Skin of body (tissue), 3 donors: ENCODE measurements at places on chromosomes 7 and 10.

DNA sequence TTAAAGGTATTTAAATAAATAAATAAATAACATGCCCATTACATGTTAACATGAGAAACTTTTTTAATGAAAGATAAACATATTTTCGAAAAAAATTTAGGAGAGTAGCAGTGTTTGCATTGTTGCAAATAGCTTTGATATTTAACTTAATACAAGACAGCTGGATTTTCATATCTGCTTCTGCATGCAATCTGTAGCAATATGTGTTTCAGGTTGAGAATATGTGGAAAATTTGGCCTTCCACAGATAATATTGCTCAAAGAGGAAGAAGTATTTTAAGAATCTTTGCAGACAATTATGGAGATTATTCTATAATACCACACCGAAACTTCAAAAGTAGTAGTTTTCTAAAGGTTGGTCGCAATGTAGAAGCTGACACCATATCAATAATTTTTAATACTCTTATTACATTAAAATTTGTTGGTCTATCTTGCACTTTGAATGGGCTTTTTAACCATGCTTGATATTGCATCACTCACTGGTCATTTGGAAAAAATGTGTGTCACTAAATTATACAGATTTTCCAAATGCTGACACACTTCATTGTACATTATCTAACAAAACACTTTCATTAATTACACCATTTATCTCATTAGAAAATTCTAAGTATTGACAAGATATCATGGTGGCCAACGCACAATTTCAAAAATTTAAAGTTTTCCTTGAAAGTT lies 229.8 kb upstream of the HDAC9 start:
- DNase-seq: no peak

- DNase-seq: no peak
These were observed 167.8 kb downstream of the USP6NL start for GRCh38 chr10:11443468-11444154.

DNA sequence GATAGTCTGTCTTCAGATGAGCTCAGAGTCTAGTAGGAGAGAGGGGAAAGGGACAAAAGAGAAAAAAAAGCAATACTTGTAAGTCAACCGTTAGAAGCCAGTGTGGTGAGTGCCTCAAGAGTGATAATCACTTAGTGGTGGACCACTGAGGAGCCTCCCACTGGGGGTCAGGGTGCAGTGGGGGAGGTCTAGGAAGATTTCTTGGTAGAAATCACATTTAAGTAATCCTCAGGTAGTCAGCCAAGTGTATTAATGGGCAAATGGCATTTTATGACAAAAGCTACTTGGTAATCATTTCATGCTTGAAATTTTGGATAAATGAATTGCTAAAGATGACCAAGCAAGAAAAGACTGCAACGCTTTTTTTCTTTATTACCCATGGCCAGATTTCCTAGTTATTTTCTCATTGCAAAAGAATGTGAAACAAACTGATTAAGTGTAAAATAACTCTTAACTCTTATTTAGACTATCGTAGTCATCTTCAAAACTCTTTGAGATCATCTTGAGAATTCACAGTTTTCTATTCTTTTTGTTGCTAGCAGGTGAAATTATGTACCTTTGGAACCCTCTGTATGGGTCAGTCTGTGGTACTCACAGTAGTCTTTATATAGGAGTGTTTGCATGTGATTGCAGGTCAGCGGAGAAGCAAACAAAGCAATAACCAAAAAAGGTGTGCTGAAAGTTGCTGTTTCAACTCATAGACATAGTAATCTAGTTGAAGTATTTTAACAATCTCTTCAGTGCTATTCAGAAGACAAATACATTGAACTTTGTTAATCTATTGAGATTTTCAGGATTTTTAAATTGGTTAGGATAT lies 63.9 kb downstream of the PPP1R9A start:
- no peak for DNase-seq

DNA sequence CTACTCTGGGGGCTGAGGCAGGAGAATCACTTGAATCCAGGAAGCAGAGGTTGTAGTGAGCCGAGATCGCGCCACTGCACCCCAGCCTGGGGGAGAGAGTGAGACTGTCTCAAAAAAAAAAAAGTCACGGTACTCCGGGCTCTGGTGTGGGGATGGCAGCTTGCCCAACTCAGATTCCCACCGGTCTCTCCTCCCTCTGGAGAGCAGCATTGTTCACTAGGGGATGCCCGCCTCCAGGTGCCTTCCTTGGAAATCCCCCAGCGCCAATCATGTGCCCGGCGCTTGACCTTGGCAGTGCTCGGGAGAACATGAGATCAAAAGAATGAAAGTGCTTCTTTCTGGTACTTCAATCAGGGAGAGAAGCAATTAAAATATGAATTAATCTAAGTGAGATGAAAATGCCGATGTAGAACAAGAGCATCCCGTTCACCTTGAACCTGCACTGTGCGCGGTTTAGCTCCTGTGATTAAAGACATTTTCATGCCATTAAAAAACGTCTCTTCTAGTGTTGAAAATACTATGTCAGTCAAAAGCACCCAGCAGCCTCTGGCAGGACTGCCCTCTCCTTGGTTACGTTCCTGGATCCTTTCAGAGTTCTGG lies 1127.3 kb upstream of the AUTS2 start:
- DNase-seq: no peak

GRCh38 chr7:3836855-3837254 lies 535.8 kb downstream of the SDK1 start:
- DNase-seq: no peak

GRCh38 chr10:119022846-119023552 lies 6.5 kb upstream of the NANOS1 start:
- DNase-seq: no peak

DNA sequence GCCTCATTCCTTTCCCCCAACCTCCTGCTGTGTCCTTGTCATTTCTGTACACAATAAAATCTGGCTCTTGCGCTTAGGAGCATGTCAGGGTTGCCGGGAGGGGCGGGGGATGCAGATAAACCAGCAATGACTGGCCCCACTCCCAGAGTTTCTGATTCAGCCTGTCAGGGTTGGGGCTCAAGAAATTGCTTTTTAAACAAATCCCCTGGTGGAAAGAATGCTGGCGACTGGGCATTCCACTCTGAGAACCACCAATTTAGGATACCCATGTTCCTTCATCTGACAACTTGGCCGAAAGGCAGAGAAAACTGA lies 376.4 kb downstream of the TCERG1L start:
- no peak for DNase-seq

DNA sequence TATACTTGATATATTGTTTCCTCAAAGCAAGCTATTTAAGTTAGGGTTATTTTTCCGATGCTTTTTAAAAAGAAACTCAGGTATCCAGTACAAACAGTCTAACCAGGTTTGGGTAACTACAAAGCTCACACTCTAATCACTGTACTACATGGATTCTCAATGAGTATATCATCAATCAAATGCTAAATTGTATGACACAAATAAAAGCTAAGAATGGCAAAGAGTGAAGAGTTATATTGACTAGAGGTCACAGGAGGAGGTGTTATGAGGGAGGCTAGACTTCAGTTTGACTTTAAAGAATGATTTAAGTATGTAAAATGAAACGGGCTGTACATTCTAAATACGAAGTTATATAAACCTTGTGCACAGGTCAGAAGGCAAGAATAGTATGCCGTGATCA lies 178.0 kb downstream of the CTNNA3 start:
- DNase-seq: no peak

DNA sequence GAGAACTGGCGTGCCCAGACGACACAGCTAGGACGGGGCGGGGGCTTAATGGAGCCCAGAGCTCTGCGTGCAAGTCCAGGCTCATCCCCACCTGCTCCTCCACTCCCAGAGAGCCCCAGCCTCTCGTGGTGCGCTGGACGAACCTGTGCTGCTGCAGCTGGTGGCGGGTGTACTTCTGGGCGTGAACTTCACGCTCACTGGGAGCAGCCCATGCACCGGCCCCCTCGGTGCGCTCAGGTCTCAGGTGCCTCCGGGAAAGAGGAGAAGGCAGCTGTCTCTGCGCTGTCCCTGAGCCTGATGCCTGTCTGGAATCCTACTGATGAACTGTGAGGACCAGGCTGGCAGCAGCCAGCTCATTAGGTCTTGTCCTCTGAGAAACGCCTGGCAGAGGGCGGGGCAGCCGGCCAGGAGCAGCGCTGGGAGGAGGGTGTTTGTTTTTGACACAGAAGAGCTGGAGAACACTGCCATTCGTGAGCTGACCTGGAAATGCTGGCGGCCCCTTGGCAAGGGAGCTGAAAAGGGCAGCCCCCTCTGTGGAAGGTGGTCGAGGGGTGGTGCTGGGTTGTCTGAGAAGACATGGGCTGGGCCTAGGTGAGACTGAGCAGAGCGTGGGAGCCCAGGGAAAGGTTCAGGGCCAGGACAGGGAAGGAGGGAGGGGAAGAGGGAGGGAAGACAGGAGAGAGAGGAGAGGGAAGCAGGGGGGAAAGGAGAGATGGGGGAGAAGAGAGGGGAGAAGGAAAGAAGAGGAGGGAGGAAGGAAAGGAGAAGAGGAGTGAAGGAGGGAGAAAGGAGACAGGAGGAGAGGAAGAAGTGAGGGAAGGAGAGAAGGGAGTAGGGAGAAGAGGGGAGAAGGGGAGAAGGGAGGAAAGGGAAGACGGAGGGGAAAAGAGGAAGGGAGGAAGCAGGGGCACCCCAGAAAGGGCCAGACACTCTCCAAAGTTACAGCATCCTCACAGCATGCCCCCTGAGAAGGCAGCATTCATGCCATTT lies 53.5 kb upstream of the TNS3 start:
- DNase-seq: no peak

DNA sequence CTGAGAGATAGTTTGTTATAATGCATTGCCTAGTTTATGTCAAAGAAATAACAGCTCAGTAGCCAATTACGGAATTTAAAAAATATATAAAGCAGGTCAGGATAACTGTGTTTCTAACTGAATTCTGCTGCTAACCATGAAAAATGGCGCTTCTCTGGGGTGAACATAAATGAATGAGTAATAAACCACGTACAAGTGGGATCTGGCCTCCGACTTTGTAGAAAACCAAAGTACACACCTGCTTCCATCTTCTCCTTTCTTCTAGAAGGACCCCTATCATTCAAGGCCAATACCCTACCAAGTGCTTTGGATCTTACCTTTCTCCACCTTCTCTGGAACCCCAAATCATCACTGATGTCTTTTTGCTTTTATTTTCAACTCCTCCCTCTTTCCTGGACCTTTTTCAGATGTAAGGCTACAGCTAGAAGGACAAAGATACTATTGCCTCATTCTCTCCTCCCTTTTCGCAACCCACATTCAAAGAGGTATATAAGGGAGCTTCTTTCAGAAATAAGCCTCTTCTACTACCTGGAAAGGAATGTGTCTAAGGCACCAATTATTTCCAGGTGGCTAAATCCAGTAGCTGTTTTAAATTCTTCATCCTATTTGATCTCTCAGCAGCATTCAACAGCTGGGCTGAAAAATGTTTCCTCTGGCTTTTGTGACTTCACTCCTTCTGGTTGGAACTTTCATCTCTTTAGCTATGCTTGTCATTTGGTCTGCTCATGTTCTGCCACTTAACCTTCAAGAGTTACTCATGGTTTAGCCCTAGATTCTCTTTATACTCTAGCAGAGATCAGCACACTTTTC lies 37.7 kb downstream of the NAMPT start:
- no peak for DNase-seq

DNA sequence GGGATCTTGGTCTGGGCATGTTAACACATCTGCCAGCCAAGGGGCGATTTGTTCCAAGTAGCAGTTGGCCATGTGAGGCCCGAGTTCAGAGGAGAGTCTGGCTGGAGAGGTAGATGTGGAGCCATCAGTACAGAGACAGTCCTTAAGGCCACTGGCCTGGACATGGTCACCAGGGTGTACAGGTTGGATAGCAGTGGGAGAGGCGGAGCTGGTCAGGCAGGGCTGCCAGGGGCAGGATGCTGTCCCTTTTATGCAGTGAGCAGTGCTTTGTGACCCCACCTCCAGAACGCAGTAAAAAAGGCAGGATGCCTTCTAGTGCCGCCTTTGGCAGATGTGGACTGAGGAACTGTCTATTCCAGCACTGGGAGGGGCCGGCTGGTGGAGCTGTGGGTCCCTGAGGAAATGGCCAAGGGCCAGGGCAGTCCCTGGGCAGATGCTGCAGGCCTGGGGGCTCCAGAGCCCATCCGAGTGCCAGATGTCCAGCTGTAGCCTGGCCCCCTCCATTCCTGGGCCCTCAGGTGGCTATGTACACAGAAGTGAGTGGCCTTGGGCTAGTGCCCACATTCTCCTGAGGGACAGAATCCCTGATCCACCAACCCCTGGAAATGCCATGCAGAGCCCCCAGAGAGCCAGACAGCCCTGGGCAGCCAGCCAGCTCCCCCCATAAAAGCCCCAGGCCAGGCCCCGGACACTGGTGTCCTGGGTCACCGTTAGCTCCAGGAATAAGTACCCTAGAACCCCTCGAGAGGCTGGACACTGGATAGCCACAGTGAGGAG lies 17.2 kb upstream of the MYL7 start:
- no peak for DNase-seq

DNA sequence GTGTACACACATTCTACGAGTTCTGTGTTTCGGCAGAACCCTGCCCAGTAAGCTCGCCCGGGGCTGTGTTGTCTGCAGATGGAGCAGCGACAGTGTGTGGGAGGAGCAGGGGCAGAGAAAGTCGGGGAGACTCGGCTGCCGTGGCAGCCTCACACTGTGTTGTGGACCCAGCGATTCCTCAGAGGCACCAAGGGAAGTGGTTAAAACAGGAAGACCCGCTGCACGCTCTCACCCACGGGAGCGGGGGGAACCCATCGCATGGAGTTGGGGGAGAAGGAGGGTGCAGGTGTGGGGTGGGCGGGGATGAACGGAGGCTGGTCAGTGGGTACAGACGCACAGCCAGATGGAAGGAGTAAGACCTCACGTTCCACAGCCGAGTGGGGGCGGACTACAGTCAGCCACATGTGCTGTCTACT lies 250.2 kb downstream of the ELFN1 start:
- no peak for DNase-seq
